Tongue (tissue), 3 donors: ENCODE measurements at places on chromosomes 5 and 9. TPM values are rescaled to one million over a fixed set of nuclear protein-coding genes. Genes with fewer than 3 reads are reported as not detected.

DNA sequence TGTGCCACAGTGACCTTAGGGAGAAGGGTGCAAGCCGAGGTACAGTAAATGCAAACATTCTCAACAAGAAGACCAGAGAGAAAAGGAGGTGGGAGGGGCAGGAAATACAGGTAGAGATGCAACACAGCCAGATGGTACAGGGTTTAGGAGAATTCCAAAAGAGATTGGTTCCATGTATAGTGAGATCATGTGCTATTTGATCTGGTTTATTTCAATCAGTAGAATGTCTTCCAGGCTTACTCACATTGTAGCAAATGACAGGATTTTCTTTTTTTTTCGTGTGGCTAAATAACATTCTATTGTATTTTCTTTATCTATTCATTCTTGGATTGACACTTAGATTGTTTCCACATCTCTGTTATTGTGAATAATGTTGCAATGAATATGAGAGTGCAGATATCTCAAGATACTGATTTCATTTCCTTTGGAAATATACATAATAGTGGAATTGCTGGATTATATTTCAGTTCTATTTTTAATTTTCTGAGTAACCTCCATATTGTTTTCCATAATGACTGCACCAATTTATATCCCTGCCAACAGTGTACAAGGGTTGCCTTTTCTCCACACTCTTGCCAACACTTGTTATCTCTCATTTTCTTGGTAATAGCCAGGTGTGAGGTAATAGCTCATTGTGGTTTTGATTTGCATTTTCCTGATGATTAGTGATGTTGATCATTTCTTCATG lies 107.8 kb upstream of the GAS1 start:
- DNase-seq: no peak

DNA sequence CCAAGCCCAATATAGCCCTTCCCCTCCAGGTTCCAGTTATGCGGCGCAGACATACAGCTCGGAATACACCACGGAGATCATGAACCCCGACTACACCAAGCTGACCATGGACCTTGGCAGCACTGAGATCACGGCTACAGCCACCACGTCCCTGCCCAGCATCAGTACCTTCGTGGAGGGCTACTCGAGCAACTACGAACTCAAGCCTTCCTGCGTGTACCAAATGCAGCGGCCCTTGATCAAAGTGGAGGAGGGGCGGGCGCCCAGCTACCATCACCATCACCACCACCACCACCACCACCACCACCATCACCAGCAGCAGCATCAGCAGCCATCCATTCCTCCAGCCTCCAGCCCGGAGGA lies 6.3 kb downstream of the NR4A3 start:
- no peak for DNase-seq

DNA sequence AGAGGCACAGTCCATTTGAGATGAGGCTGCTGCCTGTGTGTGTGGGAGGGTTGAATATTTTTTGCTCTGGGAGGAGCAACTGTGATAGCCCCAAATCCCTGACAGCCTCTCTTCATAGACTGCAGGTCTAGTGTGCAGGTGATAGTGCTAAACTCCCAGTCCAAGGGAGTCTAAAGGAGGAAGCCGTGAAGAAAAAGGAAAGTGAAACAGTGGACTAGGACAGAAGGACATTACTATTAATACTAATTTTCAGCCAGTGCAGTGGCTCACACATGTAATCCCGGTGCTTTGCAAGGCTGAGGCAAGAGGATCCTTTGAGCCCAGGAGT lies 295.0 kb downstream of the PDE4D start:
- DNase-seq: no peak

- DNase-seq: peak; percentile 61
Observed at GRCh38 chr5:3740546-3741373, 145.1 kb downstream of the IRX1 start.

DNA sequence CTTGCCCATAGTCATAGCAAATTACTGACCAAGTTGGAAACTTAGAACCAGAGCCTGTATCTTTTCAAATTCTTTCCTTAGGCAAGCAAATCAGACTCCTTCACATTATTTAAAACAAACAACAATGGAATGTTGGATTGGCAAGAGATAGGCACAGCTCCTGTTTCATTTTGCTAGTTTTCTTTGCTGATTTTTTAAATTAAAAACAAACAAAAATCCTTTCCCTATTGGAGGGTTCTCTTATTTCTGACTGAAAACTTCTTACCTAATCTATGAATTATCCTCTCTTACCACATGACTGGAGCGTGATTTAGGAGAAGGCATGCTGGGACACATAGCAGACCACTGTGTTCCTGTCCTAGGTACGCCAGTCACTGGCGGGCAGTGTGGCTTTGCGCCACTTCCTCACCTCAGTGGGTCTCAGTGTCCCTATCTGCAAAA lies 63.0 kb downstream of the TTC39B start:
- peak; percentile 30 for DNase-seq

DNA sequence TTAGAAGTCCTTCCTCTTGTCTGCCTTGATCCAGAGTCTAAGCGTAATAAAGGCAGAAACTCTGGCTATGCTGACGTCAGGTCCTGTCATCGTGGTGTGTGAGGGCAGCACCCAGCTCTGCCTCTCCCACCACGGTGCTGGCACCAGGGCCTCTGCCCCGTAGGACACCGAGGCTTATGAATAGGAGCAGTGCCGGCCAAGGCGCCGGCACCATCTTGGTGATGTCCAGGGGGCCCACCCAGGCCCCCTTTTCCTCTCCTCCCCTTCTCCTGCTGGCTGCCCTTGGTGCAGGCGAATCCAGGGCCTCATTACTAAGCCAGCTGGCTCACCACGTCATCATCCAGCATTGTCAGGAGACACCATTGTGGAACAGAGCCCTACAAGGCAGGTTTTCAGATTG lies 252.3 kb downstream of the FANCC start:
- DNase-seq: no peak

- DNase-seq: no peak
Observed at GRCh38 chr5:31113101-31113500, 80.4 kb upstream of the CDH6 start.

DNA sequence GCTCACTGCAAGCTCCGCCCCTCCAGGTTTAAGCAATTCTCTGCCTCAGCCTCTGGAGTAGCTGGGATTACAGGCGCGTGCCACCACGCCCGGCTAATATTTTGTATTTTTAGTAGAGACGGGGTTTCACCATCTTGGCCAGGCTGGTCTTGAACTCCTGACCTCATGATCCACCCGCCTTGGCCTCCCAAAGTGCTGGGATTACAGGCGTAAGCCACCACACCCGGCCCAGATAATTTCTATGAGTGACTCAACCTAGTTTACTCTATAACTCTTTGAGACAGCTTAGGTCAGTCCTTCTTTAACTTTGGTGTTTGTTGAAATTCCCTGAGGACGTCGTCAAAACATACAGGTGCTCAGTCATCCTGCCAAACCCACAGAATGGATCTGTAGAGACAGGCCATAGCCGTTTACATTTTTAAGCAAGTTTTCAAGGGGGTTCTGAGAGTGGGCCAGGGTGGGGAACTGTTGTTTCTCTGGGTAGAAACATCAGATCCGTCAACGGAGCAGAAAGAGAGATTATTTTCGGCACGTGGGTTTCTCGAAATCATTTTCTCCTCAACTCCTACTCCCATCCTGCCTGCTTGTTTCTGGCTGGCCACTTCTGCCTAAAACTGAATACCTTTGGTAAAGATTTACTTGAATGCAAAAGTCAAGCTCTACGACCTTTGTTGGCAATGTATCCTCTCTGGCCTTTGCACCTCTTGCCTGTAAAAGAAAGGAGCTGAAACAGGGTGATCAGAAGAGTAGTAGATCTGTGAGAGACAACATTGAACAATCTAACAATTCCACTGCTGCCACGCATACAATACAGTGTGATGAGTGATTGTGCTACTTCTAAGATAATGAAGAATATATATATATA lies 6.0 kb upstream of the BOD1 start:
- no peak for DNase-seq

DNA sequence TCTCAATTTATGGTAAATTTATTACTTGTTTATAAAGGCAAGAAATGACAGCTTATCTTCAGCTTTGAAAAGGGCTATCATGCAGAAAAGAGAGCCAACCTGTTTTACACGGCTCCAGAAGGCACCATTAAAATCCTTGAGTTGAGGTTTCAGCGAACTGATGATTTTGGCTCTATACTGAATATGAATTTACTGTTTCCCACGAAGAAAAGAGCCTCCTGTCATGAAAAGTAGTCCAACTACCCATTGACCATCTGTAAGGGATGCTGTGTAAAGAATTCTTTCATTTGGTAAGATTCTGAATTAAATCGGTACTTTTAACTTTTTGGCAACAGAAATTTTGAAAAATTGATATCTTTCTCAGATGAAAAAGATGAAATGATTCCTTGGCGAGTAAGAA lies 657.6 kb upstream of the ZNF608 start:
- no peak for DNase-seq

- DNase-seq: no peak
Observed at GRCh38 chr9:20135119-20135697, 346.4 kb upstream of the SLC24A2 start.

GRCh38 chr9:101578378-101578777 lies 16.4 kb downstream of the PPP3R2 start:
- no peak for DNase-seq

Gene ATP10B
- total RNA-seq: 4.3 TPM

Gene CENPH
- total RNA-seq: 9.3 TPM

Gene C5orf34
- 4.4 TPM for total RNA-seq

Gene DOCK8
- 22.8 TPM for total RNA-seq

Gene IFNA8
- not detected for total RNA-seq

Gene ZBTB26
- total RNA-seq: 8.4 TPM

Gene NR4A3
- total RNA-seq: 4.7 TPM

Gene FST
- 14.4 TPM for total RNA-seq

Gene IL3
- not detected for total RNA-seq

Gene SLC25A48
- 1.9 TPM for total RNA-seq

Gene ACOT12
- total RNA-seq: not detected
